GM12865 (cell line): ENCODE measurements at places on chromosomes 7 and 10.
A peak's percentile ranks its signal among the peaks of the same experiment; 100 is the strongest.

DNA sequence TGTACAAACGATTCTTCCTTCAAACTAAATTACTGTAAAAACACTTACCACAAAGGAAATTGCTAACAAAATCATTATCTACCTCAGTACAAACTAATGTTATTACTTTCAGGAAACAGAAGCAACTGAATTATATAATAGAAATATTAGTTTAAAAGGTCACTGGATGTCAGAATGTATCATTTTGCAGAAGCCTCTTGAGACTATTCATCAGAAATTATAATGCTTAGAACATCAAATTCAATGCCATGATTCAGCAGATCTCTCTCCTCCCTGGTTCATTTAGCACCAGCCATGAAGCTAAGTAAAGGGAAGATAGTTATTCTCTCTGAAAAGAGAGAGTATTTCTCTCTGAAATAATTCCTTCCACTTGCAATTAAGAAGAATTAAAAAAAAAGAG is 223.3 kb downstream of the IMMP2L start:
- no peak for DNase-seq

GRCh38 chr7:36487756-36488336 is 98.2 kb downstream of the ANLN start:
- DNase-seq, result peak; percentile 57

- DNase-seq, result no peak
Observed at GRCh38 chr10:55330486-55330885, 529.5 kb upstream of the PCDH15 start.

- no peak for DNase-seq
Observed at GRCh38 chr10:34584164-34584563, 230.9 kb downstream of the PARD3 start.

DNA sequence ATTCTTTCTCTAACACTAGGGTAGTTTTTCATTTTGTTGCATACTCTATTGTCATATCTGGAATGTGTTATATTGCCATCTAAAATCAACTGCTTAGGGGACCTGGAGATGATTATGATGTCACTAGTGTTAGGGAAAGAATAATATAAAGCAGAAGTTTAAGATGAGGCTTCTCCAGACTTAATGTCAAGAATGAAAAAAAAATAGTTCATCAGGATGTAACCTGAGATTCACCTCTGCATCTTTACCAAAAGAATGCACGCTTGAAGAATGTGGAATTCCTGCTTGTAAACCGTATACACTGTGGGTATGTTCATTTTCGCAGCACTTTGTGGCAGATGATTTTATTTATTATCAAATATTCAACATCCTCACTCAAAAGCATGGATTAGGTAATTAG is 184.6 kb downstream of the ST7 start:
- no peak for DNase-seq
